ENCODE measurements at places on chromosomes 5 and 9.

DNA sequence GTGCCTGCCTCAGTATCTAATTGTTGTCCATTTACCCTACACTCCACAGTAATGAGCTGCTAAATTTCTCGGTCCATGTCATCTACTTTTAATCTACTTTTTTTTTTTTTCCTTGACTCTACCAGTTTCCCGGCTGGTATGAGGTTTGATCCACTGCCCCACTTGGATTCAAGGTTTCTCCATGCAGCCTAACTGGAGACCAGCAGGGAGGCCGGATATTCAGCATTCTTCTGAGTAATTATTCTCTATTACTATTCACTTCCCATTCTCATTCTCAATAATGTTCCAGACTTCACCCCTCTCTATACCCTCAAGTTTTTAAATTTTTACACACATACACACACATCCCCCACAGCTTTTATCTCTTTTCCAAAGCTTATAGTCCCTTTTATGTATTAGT lies 51.0 kb upstream of the SUSD1 start:
- no peak for DNase-seq

DNA sequence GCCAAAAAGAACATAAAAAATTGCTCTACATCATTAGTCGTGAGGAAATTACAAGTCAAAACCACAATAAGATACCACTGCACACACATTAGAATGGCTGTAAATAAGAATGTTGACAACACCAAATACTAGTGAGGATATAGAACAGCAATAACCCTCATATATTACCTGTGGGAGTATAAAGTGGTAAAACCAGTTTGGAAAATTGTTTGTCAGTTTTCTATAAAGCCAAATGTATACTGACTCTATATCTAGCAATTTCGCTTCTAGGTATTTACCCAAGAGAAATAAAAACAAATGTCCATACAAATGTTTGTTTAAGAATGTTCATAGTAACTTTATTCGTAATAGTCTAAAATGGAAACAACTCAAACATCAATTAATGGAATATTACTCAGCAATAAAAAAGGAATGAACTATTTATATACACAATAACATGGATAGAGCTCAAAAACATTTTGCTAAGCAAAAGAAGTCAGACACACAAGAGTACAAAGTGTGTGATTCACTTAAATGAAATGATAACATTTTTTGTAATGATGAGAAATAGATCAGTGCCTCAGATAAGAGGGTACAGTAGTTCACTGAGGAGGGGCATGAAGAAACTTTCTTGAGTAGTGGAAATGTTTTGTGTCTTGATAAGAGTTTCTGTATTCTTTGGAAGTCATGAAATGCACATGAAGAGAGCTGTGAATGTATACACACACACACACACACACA lies 219.6 kb upstream of the ZNF462 start:
- no peak for DNase-seq

- no peak for DNase-seq
Measured at GRCh38 chr5:125065741-125066140, 319.3 kb upstream of the ZNF608 start.

DNA sequence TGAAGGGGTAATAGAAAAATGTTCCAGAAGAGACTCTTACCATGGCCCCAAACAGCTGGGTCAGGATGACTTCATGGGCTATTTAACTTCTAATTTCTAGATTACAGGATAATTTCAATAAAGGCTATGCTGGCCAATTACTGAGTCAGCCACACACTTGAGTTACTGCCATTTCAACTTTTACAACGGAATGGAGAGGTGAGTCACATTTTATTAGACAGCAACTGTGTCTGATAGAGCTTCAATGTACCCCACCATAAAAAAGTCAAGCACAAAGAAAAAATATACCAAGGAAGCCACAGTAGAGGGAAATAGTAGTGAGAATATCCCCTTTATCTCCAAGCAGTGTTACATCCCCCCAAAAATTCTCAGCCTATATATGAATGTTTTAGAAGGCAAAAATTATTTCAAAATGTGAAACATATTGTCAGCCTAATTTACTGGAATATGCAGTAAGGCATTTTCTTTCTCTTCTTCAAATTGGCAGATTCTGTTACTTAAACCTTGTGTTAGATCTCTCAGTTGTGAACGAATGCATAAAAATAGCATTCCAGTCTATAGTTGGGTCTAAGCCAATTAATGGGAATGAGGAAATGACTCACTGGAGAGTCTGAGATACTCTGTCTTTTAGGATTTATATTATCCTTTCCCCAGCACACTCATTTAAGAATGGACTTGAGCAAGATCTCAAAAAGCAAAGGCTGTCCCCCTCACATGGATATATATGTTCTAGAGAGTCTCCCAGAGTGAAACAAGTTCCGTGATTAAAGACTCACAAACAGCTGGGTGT lies 47.1 kb upstream of the RAI14 start:
- DNase-seq = no peak

DNA sequence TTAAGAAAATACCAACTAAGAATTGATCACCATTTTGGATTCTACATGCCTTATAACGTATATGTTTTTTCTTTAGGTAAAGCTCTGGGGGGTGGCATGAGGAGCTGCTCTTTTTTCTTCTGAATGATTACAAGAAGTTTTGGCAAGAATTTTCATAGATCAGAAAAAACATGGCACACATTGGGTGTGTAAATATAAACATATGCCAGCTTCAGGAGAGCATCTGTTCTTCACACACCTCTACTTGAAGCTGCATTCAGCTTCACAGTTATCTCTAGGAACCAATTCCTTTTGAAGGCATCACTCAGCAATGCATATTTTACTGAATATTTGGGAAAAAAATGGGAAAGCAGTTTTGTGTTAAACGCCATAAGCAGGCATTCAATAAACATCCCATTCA lies 122.7 kb upstream of the GHR start:
- DNase-seq = no peak

GRCh38 chr5:32319392-32319791 lies 6.7 kb upstream of the MTMR12 start:
- DNase-seq = no peak

DNA sequence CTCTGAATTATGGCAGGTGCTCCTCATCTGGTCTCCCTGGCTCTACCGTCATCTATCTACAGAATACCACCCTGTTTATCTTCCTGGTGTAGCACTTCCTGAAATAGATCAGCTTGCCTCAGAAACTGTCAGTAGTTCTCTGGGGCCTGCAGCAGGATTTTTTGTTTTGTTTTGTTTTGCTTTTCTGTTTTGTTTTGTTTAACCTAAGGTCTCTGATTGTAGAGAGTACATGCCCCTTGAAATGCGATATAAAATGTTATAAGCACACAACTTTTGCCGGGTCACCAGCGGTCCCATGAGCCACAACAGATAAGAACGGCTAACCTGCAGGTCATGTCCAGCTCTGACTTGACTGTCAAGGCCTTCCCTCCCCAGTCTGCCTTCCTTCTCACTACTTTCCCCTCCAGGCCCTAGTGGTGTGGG lies 26.6 kb upstream of the CREBRF start:
- DNase-seq = no peak

GRCh38 chr5:93226202-93226735 lies 354.8 kb downstream of the NR2F1-AS1 start:
- no peak for DNase-seq

GRCh38 chr5:78792345-78793055 lies 143.9 kb upstream of the LHFPL2 start:
- DNase-seq = no peak

DNA sequence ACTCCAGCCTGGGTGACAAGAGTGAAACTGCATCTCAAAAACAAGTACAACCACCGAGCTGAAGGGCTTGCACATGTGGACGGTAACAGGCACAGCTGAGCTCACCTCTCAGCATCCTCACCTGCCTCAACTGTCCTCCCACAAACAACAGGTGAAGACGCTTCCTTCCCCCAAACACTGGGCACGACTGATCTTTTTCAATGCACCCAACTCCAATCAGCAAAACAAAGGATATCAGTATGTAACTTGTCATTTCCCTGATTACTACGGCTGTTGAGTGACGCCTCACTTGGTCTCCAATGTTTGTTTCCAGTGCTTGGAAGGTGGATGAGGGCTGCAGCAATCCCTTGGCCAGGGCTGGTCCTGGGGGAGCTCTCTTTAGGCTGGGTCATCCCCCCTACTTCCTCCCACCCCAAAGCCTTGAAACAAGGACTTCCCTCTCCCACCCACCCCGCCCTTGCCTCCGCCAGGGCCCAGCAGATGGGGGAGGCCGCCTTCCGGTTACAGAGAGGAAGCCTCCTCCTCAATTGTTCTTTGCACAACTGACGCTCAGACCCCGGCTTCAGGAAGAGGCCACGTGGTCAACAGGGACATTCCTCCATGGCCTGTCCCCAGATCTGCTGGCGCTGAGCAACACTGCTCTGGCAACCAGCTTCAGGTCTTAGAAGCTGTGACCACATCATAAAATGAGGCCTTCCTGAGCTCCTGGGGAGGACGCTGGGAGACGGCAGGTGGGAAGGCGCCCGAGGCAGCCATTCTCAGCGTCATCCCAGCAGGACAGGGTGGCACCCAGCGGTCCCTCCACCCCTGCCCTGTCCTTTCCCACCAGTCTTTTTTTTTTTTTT lies 5.9 kb downstream of the FAM78A start:
- DNase-seq = no peak

GRCh38 chr5:42875785-42876374 lies 64.2 kb upstream of the SELENOP start:
- DNase-seq = no peak

All from NCI-H524 treated with DMSO at 0.1 percent for 48 hours (cell line).